Esophagus muscularis mucosa (tissue), 4 donors: ENCODE measurements at places on chromosomes 12 and 14.

- no peaks in the 10 kb centered on the region for H3K27me3 ChIP-seq
- H3K36me3 ChIP-seq: no peaks in the 10 kb centered on the region
- no peak for DNase-seq
- H3K4me1 ChIP-seq: peaks cover 45% of the 10 kb centered on the region
- no peak overlapping the region for H3K27ac ChIP-seq
These were observed 433.9 kb downstream of the PCNX1 start for GRCh38 chr14:71341156-71341555.

DNA sequence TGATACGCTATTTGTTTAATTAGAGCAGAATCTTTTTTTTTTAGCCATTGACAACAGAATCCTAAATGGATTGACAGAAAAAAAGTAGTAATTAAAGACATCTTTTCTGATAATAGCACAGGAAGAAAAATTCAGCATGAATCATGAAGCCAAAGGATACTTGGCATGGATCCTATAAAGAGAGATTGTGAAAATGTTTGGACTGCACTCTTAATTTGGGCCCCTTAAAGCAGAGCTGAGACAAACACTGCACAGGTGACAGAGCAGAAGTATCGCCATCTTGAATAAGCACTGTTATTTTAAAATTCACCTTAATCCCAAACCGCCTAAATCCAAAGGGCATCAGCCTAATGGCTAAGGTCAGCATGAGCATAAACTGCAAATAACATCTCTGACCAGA lies 48.8 kb upstream of the SEL1L start:
- H3K4me3 ChIP-seq: no peak overlapping the region
- no peak for DNase-seq
- H3K27me3 ChIP-seq: no peaks in the 10 kb centered on the region
- H3K36me3 ChIP-seq: no peaks in the 10 kb centered on the region
- H3K27ac ChIP-seq: no peak overlapping the region

DNA sequence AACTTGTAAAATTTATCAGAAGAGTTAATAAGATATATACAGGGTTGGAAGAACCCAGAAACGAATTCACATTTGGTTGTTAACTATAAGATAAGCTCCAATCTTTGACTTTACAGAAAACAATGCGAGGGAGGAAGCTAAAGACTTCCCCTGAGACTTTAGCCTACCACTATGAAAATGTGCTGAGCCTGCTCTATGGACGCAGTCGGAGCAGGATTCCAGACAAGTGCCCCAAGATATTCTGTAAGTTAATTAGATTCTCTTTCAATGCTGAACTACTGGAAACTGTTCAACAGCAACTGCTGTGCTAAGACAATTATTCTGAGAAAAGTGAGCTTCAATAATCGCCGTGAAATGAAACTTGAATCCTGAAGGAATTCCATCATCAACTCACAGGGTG lies 8.3 kb upstream of the LRRC10 start:
- H3K4me3 ChIP-seq: no peak overlapping the region
- H3K36me3 ChIP-seq: no peaks in the 10 kb centered on the region
- no peak overlapping the region for H3K27ac ChIP-seq

DNA sequence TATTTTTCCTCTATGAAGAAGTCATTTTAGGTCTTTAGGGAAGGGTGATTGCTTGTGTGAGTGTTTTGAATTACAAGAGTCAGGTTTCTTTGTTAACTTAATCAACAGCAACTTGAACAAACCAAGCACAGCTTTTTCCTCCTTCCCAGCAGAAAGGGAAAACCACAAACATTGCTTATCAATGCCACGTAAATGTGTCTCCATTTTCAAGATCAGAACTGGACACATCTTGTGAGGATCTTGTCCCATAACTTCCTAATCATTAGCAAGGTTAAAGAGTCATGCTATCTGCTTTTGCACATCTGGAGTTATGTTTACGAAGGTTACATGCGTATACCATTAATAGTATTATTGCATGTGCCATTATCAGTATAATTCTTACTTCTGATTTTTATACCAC lies 248.0 kb upstream of the FLRT2 start:
- DNase-seq: no peak
- H3K27ac ChIP-seq: no peak overlapping the region
- H3K4me1 ChIP-seq: no peaks in the 10 kb centered on the region
- no peak overlapping the region for H3K4me3 ChIP-seq

DNA sequence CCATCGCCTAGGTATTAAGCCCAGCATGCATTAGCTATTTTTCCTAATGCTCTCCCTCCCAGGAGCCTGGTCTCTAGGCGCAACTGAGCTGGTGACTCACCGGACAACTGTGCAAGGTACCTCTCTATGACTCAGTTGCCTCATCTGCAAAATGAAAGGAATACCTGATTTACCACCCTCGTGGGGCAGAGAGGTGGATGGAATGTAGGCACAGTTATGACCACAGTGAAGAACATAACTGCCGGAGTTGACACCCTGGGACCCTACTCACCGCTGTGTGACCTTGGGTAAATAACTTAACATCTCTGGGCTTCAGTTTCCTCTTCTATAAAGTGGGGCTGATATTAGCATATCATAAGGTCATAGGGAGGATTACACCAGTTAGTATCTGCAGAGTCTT lies 22.6 kb downstream of the BCL11B start:
- H3K27me3 ChIP-seq: peaks cover 95% of the 10 kb centered on the region
- H3K36me3 ChIP-seq: no peaks in the 10 kb centered on the region
- no peak for DNase-seq
- H3K4me1 ChIP-seq: peaks cover 15% of the 10 kb centered on the region
- H3K27ac ChIP-seq: no peak overlapping the region

- H3K27ac ChIP-seq: no peak overlapping the region
- DNase-seq: no peak
- H3K4me1 ChIP-seq: no peaks in the 10 kb centered on the region
- no peaks in the 10 kb centered on the region for H3K36me3 ChIP-seq
- no peak overlapping the region for H3K4me3 ChIP-seq
- H3K27me3 ChIP-seq: no peaks in the 10 kb centered on the region
These were observed 15.1 kb upstream of the MARK3 start for GRCh38 chr14:103370087-103370486.

DNA sequence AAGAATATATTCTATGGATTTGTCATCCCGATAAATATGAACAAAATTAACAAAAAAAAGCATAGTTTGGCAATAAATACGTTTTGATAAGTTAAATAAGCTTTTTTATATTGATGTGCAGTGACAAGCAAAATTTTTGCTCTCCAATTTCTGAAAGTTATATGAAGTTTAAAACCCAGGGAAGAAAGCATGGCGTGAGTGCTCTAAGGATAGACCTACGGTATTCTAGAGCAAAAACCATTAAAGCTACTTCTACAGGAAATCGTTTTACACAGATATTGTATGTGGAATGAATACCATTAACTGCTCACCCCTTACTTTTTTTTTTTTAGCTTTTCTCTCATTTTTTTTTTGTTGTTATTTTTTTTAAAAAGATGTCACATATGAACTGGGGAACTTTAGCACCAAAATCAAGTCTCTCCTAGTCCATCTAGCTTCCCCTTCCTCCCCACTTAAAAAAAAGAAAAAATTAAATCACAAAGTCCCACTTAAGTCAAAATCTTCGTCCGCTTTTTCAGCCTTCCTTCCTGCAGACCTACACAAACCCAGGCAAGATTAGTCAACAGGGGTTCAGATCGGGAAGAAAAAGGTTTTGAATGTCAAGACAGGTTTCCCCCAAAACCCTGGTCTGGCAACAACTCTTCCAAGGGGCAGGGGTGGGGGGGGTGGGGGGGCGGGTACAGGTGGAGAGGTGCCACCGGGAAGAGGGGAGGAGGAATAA lies 4.4 kb downstream of the ZFP36L1 start:
- peak overlapping the region; percentile 99 for H3K27ac ChIP-seq
- no peak for DNase-seq
- H3K36me3 ChIP-seq: peaks cover 52% of the 10 kb centered on the region

- no peaks in the 10 kb centered on the region for H3K4me1 ChIP-seq
- no peak overlapping the region for H3K4me3 ChIP-seq
- no peaks in the 10 kb centered on the region for H3K27me3 ChIP-seq
- no peaks in the 10 kb centered on the region for H3K36me3 ChIP-seq
- H3K27ac ChIP-seq: no peak overlapping the region
These were observed 496.3 kb downstream of the NELL2 start for GRCh38 chr12:44379831-44380230.

DNA sequence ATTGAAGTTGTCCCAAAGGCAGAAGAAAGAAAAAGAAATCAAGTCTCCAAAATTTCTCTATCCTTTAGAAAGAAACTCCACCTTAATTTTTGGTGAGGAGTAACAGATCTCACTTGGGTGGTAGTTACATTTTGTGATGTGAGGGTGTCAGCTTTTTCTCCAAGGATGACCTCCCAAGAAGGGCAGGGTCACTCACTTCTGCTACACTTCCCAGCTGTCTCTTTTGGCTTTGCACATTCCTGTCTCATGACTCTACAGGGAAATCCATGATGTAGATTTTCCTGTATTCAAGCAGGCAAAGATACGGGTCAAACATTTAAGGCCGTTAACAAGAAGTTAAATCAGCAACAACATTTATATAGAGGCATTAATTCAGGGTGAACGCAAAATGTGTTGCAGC lies 1016.4 kb downstream of the NRXN3 start:
- H3K27me3 ChIP-seq: no peaks in the 10 kb centered on the region
- H3K36me3 ChIP-seq: no peaks in the 10 kb centered on the region
- H3K27ac ChIP-seq: no peak overlapping the region
- no peak overlapping the region for H3K4me3 ChIP-seq
- DNase-seq: no peak

DNA sequence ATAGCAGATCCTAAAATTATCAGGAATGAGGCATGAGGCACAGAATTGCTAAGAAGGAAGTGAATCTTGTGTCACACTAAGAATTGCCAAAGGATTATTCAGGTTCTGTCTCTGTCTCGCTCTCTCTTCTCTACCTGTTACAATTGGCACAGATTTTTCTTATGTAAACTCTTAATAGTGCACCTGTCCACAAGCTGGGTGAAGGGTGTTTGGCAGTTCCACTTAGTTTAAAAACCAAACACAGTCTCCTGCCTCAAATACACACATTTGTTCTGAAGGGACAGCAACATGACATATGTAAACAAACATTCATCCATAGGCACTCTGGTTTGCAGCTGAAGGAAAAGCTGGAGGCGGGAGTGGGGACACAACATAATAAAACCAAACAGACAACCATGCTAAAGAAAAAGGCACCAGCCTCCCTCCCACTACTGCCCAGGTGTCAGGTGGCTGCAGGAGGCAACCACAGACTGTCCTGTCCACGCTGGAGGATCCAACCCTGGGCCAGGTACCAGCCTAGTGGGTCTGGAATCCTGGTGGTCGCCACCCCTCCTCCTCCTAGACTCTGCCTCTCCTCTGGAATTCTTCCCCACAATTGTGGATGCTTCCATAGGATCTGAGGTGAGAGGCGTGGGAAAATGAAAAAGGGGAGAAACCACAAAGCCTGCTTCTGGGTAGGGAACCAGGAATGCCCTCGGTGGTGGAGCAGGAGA lies 81.2 kb downstream of the TMEM260 start:
- no peaks in the 10 kb centered on the region for H3K36me3 ChIP-seq
- H3K27me3 ChIP-seq: no peaks in the 10 kb centered on the region
- no peak for DNase-seq
- no peak overlapping the region for H3K4me3 ChIP-seq
- H3K27ac ChIP-seq: no peak overlapping the region
- H3K4me1 ChIP-seq: no peaks in the 10 kb centered on the region

DNA sequence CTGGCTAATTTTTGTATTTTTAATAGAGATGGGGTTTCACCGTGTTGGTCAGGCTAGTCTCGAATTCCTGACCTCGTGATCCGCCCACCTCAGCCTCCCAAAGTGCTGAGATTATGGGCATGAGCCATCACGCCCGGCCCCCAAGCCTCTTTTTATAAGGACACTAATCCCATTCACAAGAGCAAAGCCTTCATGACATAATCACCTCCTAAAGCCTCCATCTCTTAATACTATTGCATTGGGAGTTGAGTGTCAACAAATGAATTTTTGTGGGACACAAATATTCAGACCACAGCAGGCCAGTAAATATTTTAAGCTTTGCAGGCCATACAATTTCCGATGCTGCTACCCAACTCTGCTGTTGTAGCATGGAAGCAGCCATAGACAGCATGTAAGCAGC lies 10.9 kb downstream of the RNF212B start:
- H3K4me1 ChIP-seq: no peaks in the 10 kb centered on the region
- H3K36me3 ChIP-seq: no peaks in the 10 kb centered on the region
- peaks cover 9% of the 10 kb centered on the region for H3K27me3 ChIP-seq

DNA sequence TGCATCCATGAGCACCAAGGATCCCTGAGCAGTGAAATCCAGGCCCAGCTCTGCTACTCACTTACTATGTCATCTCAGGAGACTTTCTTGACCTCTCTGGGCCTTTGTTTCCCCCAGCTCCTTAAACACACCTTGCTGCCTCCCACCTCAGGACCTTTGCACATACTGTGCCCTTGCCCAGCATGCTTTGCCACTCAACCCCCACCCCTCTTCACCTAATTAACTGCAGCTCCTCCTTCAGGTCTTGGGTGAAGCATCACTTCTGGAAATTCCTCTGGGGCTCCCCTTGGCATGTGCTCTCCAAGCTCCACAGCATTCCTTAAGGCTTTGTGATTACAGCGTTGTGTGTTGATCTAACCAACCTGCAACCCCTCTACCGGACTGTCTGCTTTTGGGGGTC lies 15.9 kb downstream of the WSCD2 start:
- no peaks in the 10 kb centered on the region for H3K36me3 ChIP-seq
- no peak overlapping the region for H3K27ac ChIP-seq
- DNase-seq: no peak
- peaks cover 5% of the 10 kb centered on the region for H3K4me1 ChIP-seq

DNA sequence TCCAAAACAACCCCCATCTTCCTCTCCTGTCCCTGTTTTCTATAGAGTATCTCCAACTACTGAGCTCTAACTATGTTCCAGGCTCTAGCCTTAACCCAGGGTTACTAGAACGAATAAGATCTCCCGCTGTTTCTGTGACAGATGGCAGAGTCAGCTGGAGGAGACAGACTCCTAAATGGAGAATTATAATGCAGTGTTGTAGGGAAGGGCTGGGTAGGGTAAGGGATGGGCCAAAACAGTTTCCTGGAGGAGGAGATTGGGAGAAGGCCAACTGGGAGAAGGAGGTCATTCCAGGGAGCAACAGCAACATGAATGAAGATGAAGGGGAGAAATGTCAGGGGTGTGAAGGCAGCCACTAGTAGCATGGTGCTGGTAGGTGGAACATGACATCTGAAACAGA lies 73.4 kb upstream of the ANO4 start:
- H3K27me3 ChIP-seq: no peaks in the 10 kb centered on the region
- H3K36me3 ChIP-seq: no peaks in the 10 kb centered on the region
- H3K4me3 ChIP-seq: no peak overlapping the region
- no peak overlapping the region for H3K27ac ChIP-seq
- DNase-seq: no peak

DNA sequence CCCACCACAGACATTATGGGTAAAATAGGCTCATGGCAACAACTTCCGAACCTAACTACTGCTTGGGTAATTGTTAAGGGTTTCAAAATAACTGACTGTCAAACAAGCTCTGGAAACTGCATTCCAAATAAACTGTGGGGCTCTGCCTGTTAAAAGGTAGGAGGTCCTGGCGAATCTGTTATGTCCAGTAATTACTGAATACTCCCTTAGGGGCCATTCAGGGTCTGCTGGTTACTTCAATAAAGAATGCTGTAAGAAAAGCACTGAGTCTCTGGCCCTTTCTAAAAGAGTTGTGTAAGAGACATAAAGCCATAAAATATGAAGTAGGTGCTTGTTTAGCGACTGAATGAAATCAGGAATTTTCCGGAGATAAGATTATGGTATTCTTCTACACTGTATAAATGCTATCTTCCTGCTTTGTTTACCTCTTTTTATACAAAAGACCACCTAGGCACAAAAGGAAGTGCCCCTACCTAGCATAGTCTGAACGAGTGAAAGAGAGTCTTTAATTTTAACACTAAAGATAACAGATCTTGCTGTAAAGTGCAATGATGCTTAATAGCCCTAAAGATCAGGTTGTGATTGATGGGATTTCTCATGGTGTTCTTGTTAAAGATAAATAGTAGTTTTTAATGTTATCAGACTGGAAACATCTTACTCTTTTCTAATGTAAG lies 127.8 kb downstream of the FBXL14 start:
- H3K4me3 ChIP-seq: no peak overlapping the region
- no peaks in the 10 kb centered on the region for H3K27me3 ChIP-seq
- no peak for DNase-seq
- H3K36me3 ChIP-seq: peaks cover 3% of the 10 kb centered on the region
